Activated T-cell treated with anti-CD3 and anti-CD28 coated beads, Interleukin-2, amount 50 U/mL, for 48 hours (primary cell): ENCODE measurements at places on chromosomes 1 and 21.

- DNase-seq, result no peak
Measured at GRCh38 chr21:26813426-26813998, 31.7 kb downstream of the ADAMTS1 start.

DNA sequence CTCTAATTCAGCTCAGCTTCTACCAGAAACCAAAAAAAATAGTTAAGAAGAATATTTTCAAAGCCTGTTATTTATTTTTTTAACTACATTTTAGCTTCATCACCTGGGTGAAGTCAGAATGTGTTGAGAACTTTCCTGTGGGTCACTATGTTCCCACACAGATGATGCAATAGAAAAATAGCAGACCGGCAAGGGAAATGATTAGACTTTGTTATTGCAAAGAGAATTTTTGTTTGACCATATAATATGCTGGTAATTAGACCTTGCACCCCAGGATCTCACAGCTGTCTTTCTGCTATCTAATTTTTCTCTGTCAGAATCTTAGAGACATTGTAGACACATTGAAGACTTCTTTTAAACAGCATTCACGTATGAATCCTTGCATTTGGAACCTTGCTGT is 299.3 kb downstream of the TBX15 start:
- no peak for DNase-seq

GRCh38 chr1:15737324-15738319 is 1.6 kb downstream of the SLC25A34 start:
- no peak for DNase-seq

GRCh38 chr1:145985502-145986439 is 10.6 kb downstream of the TXNIP start:
- no peak for DNase-seq

DNA sequence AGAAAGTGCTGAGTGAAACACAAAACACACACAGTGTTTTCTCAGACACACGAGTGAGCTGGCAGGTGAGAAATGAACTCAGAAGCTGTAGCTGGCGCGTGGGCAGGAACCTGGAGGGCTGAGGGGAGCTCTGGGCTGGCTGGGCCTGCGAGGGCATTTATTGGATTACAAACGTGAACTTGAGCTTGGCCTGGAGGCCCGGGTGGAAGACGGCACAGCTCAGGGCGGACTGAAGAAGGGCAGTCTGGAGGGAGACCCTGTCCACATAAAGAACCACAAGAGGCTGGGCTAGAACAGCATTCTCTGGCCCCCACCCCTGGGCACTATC is 52.1 kb upstream of the ADARB1 start:
- DNase-seq, result no peak

DNA sequence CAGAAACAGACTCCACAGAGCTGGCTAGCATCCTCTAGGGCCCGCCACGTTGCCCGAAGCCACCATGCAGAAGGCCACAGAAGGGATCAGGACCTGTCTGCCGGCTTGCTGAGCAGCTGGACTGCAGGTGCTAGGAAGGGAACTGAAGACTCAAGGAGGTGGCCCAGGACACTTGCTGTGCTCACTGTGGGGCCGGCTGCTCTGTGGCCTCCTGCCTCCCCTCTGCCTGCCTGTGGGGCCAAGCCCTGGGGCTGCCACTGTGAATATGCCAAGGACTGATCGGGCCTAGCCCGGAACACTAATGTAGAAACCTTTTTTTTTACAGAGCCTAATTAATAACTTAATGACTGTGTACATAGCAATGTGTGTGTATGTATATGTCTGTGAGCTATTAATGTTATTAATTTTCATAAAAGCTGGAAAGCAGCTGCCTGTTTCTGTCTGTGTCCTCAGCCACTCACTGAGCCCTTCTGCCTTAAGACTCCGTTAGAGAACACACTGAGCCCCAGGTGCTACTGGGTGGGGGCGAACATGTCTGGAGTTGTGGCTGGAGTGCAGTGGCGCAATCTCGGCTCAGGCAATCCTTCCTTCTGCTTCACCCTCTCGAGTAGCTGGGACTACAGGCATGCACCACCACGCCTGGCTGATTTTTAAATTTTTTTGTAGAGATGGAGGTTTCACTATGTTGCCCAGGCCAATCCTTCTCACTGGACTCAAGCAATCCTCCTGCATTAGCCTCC is 14.8 kb downstream of the MFSD2A start:
- no peak for DNase-seq
